Right kidney (tissue), 9 donors: ENCODE measurements at places on chromosomes 6 and 20.

GRCh38 chr20:24954151-24954550 is 5.1 kb downstream of the CST7 start:
- no peak for DNase-seq

DNA sequence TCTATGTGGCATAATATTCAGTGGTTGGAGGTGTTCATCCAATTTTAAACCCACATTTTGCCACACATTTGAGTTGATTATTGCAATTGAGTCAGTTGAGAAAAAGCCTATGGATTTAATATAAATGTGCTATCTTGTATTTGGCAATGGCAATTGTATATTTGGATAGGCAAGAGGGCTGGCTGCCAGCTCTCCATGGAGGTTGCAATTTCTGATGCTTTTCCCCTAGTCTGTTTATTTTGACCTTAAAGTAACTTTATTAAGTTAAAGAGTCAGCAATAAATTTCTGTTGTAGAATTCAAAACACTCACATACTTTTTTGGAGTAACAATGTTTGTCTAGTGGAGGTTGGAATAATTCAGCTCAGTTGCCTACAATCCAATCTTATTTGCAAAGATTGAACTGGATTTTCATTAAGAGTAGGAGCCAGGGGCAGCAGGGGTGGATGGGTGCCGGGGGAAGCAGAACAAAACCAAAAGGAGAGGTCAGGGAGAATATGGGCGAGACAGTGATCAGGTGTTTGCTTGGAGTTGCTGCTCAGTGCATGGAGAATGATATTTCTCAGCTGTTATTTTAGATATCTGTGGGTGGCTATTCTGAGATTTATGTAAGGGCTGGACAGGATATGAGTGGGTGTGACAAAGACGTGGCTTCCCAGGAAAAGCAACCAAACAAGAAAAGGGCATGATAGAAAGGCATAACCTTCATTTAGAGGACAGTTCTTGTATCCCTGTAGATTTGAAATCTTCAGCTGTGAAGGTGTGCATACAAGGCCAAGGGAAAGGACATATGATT is 163.0 kb downstream of the HDGFL1 start:
- DNase-seq = no peak

- no peak for DNase-seq
Measured at GRCh38 chr6:88916615-88917208, 46.7 kb downstream of the RNGTT start.

- no peak for DNase-seq
Measured at GRCh38 chr6:137928286-137928685, 61.2 kb downstream of the TNFAIP3 start.

DNA sequence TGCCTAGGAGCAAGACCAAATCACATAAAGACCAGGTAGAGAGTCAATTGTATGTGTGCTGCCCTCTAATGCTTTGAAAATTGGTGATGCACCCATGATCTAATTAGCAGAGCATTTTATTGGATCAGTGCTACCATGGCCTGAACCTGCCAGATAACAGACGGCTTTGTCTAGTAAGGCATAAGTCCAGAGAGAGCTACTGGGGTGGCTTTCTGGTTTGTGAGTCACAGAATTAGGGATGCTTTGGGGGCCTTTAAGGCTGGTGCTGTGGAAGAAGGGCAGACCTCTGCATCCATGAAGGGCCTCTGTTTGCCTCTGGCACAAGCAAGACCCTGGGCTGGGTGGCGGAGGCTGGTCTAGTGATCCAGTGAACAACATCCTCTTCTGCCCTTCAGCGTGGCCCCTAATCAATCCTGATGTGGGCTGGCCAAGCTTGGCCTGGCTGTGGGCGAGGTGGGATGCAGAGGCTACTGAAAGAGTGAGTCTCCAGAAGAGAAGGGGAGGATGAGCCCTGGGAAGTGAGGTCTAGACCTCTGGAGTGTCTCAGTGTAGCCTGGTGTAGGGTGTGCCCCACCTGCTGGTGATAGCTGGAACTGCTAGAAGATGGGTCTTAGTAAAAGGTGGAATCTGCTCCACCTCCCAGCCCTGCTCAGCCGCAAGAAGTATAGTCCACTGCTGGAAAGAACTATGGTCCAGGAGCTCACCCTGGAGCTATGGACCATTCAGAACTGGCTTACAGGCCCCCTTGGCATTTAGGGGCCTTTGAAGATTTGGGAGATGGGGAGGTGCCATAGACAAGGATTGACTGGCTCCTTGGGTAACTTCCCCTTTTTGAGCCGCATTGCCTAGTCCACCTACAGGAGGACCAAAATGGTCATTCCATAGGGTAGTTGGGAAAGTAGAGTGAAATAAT is 36.7 kb upstream of the AAR2 start:
- DNase-seq = peak; percentile 58

DNA sequence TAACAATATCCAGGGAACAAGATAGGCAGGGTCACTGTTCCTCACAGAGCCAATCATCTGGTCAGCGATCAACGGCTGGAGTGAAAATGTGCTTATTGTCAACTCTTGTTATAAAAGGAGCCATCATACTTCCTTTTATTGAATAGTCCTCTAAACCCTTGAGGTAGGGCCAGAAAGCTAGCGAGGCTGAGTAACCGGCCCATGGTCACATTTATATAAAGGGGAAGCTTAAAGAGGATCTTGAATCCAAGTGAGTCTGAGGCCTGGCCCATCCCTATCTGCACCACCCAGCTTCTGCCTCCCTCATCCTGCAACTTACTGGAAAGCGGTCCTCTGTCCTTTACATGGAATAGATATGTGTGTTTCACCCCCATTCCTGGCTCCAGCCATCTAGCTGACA is 9.5 kb downstream of the PHACTR3 start:
- DNase-seq = no peak

DNA sequence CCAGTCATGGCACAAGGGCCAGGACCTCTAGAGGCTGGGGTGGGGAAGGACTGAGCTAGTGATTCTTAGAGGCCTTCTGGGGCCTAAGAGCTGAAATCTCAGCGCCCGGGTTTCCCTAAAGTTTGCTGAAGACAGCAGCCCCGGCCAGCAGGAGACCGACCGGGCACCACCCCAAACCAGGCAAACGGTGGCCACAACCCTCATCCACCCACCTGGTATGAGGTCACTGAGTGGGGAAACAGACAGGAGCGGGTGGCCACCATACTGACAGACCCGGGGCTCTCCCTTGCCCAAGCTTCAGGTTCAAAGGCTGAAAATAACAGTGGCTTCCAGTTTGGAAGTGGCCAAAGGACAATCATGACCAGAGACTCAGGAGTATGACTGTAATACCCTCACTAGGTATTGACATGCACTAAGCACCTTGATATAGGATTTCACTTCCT is 35.0 kb upstream of the ID1 start:
- no peak for DNase-seq

DNA sequence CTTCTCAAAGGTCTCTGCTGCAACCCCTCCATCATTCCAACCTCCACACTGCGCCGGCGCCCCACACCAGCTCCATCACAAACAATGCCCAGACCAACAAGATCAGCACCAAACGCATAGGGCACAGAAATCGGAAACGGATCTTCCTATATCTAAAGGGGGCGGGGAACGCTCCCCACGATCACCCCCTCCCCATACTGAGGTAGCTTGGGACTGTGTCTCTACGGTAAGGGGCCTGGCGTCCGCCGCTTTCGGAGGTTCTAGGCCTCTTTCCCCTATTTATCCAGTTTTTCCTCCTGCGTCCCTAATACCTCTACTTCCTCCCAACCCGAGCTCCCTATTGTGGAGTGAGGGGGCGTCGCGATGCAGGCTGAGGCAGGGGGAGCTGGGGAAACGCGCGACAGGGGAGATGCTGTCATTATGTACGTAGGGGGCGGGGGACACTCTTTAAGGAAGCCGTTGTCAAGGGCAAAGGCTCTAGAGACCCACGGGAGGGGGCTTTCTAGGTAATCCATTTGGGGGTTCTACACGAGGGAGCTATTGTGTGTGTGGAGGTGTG is 909 bp downstream of the DNAAF9 start:
- no peak for DNase-seq

DNA sequence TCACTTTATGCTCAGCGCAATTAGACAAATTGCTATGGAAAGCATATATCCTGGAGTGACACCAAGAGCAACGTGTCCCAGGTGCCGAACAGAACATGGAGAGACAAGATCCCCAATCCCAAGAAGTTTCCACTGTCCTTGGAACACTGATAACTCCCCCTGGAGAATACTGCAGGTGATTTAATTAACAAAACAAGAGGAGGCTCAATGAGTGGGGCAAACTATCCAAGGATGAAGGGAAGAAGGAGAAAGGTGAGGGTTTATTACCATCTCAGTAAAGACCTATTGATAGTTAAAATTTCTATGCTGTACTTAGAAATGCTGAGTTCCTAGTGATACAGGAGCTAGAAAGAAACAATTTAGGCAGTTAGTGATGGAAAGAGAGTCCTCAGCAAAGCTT is 35.7 kb downstream of the EDN1 start:
- no peak for DNase-seq

DNA sequence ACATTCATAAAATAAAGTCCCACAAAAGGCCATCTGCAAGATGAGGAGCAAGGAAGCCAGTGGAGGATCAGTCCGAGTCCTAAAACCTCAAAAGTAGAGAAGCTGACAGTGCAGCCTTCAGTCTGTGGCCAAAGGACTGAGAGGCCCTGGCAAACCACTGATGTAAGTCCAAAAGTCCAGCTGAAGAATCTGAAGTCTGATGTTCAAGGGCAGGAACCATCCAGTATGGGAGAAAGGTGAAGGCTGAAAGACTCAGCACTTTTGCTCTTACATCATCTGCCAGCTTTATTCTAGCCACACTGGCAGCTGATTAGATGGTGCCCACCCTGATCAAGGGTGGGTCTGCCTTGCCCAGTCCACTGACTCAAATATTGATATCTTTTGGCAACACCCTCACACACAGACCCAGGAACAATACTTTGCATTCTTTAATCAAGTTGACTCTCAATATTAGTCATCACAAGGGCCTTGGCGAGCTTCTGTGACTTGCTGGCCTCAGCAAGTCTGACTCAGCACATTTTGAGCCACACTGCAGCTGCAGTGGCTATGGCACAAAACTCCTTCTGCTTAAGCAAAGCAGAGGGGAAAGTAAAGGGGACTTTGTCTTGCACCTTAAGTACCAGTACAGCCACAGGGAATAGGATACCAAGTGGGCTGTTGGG is 1370.3 kb upstream of the CITED2 start:
- DNase-seq = no peak

DNA sequence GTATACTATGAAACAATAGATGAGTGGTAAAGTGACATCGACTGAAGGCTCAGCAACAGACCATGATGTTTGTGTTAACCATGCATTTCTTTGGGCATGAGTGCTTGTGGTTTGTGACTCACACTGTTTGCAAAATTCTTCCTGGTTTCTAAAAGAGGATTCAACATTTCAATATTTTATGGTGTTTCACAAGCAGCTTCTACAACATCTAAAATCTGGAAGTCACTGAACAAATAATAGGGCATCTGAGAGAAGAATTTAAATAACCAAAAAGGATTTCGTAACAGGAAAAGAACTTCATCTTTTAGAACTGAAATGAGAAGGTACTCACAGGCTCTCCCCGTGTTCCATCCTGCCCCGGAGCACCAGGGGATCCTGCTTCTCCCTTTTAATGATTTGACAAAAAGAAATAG is 146.2 kb downstream of the COL21A1 start:
- no peak for DNase-seq

DNA sequence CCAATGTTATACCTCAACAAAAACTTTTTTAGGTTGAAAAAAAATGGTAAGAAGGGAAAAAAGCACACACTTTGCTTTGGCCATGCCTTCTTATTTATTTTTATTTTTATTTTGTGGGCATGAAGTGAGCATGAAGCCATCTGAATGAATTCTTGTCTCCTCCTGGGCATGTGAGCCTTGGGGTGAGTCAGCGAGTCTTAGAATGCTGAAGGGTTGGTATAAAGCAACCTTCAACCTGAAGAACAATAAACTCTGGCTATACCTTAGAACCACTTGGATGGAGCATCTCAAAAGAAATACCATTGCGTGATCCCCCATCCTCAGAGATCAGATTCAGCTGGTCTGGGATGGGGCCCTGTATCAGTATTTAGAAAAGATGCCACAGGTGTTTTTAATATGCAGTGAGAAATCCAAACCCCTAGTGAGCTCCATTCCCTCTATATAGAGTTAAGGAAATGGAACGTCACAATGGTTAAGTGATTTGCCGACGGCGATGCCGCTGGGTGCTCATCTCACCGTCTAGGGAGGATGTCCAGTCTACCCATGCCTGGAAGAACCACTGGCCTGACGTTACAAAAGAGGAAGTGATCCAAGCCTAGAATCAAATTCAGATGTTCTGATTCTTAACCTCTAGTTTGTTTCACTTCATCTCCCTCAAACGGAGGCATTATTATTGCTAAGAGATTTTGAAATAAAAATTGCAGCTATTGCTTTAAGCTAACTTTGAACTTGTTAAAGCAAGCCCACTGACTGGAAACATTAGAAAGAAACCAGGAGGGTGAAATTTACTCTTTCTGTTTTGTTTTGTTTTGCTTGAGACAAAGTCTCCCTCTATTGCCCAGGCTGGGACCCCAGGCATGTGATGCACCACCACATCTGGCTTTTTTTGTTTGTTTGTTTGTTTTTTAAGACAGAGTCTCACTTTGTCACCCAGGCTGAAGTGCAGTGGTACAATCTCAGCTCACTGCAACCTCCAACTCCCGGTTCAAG is 67.1 kb downstream of the EDN1 start:
- DNase-seq = no peak

- DNase-seq = no peak
Measured at GRCh38 chr6:31138982-31139381, at the start of gene PSORS1C2. Gene PSORS1C2 (minus strand): TSS chr6:31139066. CDS start chr6:31139026, 40 bp downstream.

- DNase-seq = no peak
Measured at GRCh38 chr20:47233333-47234188, 122.9 kb downstream of the ZMYND8 start.

DNA sequence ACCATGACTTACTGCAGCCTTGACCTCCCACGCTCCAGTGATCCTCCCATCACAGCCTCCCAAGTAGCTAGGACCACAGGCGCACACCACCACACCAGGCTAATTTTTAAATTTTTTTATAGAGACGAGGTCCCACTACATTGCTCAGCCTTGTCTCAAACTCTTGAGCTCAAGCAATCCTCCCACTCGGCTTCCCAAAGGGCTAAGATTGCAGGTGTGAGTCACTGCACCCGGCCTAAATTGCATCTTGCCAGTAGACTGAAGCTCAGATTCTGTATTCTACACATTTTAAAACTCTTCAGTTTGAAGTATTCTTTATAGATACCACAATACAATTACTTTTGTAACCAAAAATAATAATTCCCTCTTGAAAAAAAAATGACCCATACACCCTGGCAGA is 11.4 kb downstream of the NUDT3 start:
- no peak for DNase-seq
